Occipital lobe (tissue), 3 donors: ENCODE measurements at places on chromosomes 1 and 21.

DNA sequence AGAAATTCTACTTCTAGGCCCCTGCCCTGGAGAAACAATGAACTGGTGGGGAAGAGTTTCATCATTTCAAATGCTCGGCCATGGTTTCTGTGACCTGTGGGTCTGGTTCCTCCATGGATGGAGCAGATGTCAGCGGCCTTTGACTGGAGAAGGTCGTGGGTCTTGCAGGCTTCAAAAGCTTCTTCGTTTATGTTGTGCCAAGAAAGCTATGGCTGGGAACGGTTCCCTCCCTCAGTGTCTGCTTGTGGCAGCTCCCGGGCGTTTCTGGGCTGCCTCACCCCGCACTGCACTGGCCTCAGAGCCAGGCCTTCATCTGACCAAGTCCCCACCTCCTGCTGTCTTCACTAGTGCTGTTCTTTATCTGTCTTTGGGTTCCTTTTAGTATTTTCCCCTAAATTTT, 46.4 kb upstream of the POFUT2 start:
- DNase-seq, result no peak

- DNase-seq, result no peak
Observed at GRCh38 chr1:32100807-32101708, 6.8 kb upstream of the KPNA6 start.

GRCh38 chr1:234667600-234668576, 57.9 kb upstream of the IRF2BP2 start:
- DNase-seq, result no peak

DNA sequence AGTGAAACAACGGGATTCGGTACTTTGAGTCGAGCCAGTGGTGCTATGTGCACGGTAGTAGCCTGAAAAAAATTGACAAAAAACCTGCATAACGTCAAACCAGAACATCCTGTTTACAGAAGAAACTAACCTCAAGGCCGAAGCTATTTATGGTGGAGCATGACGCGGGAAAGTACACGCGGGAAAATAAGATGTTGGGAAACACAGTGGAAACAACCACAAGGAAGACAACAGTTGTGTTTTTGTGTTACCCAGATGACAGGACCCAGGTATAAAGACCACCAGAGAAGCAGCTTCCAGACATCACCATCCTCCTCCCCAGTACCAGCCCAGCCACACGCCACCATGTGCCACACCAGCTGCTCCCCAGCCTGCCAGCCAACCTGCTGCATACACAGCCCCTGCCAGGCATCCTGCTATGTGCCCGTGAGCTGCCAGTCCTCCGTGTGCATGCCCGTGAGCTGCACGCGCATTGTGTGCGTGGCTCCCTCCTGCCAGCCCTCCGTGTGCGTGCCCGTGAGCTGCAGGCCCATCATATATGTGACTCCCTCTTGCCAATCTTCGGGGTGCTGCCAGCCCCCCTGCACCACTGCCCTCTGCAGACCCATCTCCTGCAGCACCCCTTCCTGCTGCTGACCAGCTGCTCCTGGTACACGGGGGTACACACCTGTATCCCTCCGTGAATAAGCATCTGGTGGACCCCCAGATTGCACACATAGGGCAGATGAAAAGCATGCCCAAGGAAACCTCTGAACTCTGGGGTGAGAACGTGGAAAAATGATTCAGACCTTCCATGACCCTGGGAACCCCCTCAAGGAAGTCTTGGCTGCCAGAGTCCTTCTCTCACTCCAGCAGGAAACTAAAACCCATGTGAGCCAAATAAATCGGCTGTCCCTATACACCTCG, at the start of gene KRTAP12-3:
KRTAP12-3 (plus strand) TSS at position 298 of the 906 bp plus-strand sequence; CDS start at position 346, 48 bp downstream.
- no peak for DNase-seq

DNA sequence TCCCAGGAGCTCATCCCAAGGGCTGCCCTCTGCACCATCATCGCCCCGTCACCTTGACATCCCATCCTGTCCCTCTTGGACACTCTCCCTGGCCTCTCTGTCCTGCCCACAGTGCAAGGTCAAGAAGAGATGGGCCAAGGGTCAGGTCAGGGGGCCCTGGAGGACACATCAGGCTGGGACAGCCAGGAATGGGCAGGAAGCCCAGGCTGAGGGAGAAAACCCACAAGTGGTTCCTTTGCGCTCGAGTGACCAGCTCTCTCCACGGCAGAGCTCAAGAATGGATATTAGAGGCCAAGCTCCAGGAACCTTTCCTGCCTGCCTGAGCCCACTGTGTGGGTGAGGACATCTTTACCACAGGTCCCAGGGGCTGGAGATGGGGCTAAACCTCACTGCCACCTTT, 41.0 kb downstream of the KCNN3 start:
- DNase-seq, result no peak

GRCh38 chr21:32312976-32313375, 14.3 kb downstream of the MRAP start:
- no peak for DNase-seq

- no peak for DNase-seq
Observed at GRCh38 chr1:244445320-244446181, 6.2 kb downstream of the ADSS2 start.

GRCh38 chr1:23420778-23421177, 3.8 kb downstream of the TCEA3 start:
- DNase-seq, result no peak

GRCh38 chr1:222009105-222009730, 267.3 kb upstream of the DUSP10 start:
- no peak for DNase-seq

- no peak for DNase-seq
Observed at GRCh38 chr21:43917515-43918384, 52.7 kb downstream of the AGPAT3 start.

DNA sequence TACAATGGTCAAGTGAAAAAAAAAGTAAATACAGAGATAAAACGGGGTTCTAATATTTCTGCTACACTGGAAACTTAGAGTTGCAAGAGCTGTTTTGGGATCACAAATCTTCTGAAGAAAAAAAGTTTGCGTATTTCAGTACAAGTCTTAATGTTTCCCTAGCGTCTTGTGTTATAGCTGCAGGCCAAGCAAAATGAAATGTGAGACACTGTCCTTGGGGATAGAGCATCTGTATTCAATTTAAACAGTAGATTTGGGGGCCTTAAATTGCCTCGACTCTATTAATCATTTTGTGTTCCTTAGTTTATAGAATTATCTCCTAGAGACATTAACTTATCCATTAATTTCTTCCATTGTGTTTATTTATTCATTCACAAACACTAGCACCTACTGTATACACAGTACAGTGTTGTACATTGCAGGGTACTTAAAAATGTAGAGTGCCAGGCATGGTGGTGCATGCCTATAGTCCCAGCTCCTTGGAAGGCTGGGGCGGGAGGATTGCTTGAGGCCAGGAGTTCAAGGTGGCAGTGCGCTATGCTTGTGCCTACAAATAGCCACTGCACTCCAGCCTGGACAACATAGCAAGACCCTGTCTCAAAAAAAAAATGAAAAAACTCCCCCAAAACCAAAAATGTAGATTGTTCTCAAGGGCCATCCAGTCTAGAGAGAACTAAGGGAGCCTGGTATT, 7.9 kb downstream of the DISC1 start:
- no peak for DNase-seq

- no peak for DNase-seq
Observed at GRCh38 chr1:23792151-23792945, 1.4 kb downstream of the LYPLA2 start.
